Retinal pigment epithelial cell (primary cell): ENCODE measurements at places on chromosomes 5 and 9.

- no peak for DNase-seq
Observed at GRCh38 chr9:127918183-127919107, 1.6 kb upstream of the ST6GALNAC4 start.

DNA sequence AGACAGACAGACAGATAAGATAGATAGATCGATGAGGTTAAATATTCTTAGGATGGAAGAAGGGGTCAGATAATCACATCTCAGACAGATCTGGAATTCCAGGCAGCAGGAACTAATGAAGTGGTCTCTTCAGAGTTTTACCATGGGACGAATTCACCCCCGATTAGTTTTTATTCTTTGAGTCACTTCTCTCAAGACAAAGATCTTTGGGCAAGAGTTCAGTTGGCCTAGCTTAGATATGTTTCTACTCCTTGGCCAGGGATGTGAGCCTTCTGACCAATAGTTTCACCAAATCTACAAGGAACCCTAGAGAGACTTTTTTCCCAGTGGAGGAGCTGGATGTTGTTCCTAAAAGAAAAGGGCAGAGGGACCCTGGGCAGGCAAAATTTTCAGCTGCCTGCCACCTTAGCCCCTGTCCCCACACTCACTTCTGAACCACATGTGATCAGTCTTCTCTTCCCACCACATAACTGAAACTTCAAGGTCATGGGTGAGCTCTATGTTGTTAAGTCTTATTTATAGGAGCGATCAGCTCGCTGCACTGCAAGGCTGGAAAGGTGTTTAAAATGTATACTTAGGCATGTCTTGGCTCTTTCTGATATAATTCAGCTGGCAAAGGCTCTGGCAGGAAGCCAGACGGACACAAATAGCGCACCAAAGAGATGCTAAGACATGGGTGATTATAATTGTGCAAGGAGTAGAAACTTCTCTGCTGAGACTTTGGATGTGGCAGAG lies 132.9 kb downstream of the PALM2AKAP2 start:
- DNase-seq: peak; percentile 91

GRCh38 chr5:141623186-141623585 lies 4.4 kb upstream of the DIAPH1 start:
- DNase-seq: no peak

GRCh38 chr9:20139763-20140290 lies 351.0 kb upstream of the SLC24A2 start:
- no peak for DNase-seq

DNA sequence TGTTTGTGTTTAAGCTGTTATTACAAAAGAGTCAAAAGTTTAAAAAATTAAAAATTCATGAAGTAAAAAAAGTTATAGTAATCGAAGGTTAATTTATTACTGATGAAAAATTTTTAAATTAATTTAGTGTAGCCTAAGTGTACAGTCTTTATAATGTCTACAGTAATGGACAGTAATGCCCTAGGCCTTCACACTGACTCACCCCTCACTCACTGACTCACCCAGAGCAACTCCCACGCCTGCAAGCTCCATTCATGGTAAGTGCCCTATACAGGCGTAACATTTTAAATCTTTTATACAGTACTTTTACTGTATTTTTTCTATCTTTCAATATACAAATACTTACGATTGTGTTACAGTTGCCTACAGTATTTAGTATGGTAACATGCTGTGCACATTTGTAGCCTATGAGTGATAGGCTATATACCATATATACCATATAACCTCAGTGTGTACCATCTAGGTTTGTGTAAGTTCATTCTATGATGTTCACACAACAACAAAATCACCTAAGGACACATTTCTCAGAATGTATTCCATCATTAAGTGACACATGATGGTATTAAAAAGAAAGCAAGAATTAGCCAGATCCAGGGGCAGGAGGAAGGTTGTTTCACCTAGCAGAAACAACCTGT lies 40.1 kb downstream of the DCAF10 start:
- DNase-seq: peak; percentile 25

DNA sequence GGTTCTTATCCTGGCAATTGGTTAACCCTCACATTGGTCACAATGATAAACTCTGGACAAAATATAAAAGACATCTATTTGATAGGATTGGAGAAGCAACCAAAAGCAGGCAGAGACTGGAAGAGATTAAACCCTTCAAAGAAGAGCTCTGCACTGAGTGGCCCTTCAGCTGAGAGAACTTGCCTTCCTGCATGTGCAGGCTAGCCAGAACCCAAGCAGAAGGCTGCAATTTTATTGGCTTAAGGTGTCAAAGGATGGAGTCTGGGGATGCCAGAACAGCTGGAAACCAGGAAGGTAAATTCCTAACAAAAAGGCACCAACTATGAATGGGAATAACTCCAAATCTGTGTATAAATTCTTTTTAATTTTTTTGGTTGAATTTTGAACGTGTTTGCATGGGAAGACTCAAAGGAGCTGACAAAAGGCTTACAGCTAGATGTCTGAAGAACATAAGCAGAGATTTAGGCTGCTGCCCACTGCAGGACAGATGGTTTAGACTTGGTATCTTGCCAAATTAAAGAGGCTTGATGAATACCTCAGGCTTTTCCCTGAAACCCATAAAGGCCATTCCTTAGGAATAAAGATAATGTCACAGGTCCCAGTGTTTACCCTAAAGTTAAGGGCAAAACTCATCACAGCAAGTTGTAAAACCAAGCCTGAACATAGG lies 66.3 kb downstream of the NR2F1 start:
- no peak for DNase-seq

- DNase-seq: no peak
Observed at GRCh38 chr9:134444038-134444315, 117.7 kb downstream of the RXRA start.
